ENCODE measurements at places on chromosomes 6 and 20.
A peak's percentile ranks its signal among the peaks of the same experiment; 100 is the strongest.

DNA sequence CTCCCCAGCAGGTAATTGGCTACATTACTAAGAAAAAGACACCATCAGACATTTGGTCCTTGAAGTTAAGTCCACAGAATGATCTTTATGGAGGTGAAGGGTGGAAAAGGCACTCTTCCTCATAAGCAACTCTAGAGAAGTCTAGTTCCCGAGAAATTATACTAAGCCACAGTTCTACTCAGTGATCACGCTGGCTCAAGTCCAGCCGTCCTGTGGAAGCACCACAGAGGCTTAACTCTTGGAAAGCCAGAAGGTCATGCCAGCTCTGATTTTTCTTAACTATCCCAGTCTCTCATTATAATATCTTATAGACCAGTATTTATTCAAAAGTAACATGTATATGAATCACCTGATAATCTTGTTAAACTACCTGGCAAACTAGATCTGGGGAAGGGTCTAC lies 258.5 kb downstream of the EYA4 start:
- DNase-seq, result no peak

DNA sequence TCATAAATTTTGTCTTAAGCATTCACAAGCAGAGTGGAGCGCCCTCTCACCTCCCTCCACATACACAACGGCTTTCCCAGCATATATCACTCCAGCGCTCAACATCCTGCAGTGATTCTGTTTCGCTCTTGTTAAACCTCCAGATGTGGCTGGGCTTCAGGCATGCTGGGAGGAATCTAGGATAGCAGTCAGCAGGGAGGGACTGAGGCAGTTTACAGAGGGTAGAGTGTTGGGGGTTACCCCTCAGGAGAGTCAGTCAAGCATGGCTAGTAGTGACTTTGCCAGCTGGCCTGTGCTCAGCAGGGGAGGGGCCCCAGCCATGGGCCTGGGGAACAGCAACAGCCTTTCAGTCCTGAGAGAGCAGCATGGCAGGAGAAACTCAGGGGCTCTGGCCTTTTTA lies 161.4 kb upstream of the FLRT3 start:
- DNase-seq, result no peak

DNA sequence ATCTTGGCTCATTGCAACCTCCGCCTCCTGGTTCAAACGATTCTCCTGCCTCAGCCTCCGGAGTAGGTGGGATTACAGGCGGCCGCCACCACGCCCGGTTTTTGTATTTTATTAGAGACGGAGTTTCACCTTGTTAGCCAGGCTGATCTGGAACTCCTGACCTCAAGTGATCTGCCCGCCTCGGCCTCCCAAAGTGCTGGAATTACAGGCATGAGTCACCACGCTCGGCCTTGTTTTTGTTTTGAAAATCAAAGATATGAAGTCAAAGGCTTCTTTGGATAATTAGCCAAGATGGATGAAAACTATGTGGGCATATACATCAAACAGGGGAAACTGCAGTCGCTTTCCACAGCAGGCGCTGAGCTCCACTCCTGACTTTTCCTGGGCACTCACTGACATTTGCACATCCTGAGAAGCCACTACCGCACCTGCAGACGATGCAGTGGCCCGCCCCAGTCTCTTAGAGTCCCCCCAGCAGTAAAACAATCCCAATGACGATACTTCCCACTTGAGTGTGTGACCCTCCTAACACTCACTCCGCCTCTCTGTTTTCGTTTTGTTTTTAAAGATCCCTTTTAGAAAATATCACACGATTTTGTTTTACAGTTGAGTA lies 44.1 kb downstream of the GJA1 start:
- no peak for DNase-seq

GRCh38 chr20:17854307-17854903 lies 114.2 kb downstream of the SNX5 start:
- no peak for DNase-seq

GRCh38 chr20:59223182-59223601 lies 59.6 kb downstream of the ZNF831 start:
- no peak for DNase-seq

DNA sequence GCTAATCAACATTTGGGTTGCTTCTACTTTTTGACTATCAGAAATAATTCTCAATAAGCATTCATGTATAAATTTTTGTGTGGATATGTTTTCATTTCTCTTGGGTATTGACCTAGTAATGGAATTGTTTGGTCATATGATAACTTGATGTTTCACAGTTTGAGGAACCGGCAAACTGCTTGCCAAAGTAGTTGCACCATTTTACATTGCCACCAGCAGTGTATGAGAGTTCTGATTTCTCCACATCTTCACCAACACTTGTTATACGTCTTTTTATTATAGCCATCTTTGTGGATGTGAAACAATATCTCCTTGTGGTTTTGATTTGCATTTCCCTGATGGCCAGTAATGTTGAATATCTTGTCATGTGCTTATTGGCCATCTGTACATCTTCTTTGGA lies 42.6 kb upstream of the TGM2 start:
- no peak for DNase-seq

GRCh38 chr6:149474108-149474935 lies 10.5 kb downstream of the ZC3H12D start:
- no peak for DNase-seq

- no peak for DNase-seq
Measured at GRCh38 chr6:114389111-114389510, 46.3 kb upstream of the HS3ST5 start.

DNA sequence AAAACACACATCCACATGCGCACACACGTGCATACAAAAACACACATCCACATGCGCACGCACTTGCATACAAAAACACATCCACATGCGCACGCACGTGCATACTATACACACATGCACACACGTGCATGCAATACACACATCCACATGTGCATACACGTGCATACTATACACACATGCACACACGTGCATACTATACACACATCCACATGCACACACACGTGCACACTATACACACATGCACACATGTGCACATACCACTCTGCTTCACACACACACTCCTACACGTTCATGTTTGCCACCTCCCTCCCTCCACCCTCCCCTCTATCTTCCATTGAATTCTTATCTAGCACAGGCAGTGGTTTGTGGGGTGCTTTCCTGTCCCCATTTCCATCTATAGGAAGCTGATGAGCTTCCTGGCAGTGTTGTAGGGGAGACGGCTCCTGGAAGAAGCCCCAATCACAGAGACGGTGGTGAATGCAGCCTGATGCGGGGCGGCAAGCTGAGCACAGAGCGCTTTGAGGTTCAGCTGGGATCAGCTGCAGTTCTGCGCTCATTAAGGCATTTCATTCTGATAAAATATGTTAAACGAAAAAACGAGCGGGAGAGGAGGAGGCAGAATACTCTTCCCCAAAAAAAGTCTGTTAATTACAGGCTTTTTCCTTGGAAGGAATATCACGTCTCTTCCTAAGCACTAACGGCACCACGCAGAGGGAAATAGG lies 287.7 kb downstream of the TAF4 start:
- no peak for DNase-seq

- DNase-seq, result no peak
Measured at GRCh38 chr20:62275219-62275618, 27.6 kb upstream of the ADRM1 start.

DNA sequence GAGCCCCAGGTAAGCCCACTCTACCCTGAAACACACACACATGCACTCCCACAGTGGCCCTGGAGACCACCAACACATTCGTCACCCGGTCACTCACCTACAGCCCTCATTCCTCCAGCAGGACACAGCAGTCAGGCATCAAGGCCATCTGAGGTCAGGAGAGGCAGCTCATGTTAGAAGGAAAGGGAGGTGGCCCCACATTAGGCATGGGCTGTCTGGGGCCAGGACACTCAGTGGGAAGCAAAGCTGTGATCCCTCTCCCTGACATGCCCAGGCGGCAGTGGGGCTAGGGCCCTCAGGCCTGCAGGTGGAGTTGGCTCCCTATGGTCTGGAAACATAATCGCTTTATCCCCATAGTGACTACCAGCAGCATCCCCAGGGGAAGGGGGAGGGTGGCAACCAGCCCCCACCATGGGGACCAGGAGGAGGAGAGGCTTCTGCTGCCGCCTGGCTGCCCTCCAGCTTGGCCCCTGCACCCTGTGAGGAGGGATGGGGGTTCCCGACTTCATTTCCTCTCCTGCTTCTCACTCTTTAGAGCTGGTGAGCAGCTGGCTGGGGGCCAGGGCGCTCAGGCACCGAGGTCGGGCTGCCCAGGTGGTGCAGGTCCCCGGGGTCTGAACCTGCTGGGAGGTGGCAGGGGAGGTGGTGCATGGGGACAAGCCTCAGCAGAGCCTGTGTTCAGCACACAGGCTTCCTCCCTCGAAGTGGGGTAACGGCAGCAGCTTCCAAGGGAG lies 76.6 kb upstream of the CST7 start:
- peak; percentile 73 for DNase-seq

- DNase-seq, result no peak
Measured at GRCh38 chr6:40376113-40376650, 211.0 kb downstream of the LRFN2 start.

- DNase-seq, result peak; percentile 45
Measured at GRCh38 chr20:478949-479429, 16.7 kb upstream of the TBC1D20 start.

DNA sequence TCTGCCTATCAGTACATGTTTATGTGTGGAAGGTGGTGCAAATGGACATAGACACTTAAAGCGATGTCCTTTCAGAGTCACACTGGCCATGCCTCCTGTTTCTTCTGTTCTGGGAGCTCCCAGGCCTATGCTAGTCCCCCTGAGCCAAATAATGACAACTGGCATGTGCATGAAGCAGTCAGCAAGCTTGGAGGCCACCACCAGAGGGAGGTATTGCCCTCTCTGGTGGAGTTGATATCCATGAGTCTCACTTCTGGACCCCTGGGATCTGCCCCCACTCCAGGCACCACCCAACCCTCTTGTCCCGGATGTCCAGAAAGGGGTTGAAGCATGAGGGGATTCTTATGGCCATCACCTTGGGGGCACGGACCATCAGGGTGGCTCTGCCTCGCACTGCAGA lies 172.2 kb downstream of the AIG1 start:
- peak; percentile 0 for DNase-seq

- DNase-seq, result no peak
Measured at GRCh38 chr6:38525888-38526287, 113.8 kb downstream of the BTBD9 start.

DNA sequence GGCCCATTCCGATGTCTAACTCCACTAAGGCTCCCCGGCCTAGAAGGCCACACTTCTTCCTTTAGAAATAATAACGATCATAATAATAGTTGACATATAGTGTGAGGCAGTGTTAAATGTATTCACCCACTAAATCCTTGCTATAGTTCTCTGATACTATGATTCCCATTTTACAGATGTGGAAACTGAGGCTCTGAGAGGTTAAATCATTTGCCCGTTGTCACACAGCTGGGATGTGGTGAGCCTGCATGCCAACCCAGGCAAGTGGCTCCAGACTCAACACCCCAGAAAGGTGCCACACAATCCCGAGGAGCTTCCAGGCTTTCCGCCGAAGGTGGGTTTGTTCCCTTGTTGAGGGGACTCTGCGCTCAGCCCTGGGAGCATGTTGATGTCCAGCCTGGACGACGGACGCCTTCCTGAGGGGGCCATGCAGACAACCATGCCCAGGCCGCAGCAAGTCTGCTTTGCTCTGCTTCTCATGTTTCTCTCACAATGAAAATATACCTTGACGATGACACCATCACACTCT lies 104.6 kb upstream of the CDYL start:
- no peak for DNase-seq

GRCh38 chr6:83974409-83975050 lies 59.0 kb upstream of the MRAP2 start:
- DNase-seq, result no peak

DNA sequence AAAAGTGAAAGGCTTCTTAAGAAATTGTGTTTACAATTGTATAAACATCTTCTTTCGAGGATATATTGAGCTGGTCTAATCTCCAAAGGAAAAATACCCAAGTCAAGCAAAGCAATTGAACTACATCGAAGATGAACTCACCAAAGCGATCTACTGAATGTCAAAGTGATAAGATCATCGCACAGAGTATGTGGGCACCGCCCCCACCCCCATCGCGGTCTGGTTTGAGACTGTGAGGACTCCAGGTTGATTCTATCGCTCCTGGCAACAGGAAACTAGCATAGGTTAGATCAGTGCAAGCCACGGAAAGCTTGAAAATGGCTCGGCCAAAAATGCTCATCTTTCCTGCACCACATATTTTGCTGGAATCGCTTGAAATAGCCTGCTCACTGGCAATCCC lies 133.2 kb upstream of the RPS6KA2 start:
- DNase-seq, result no peak

DNA sequence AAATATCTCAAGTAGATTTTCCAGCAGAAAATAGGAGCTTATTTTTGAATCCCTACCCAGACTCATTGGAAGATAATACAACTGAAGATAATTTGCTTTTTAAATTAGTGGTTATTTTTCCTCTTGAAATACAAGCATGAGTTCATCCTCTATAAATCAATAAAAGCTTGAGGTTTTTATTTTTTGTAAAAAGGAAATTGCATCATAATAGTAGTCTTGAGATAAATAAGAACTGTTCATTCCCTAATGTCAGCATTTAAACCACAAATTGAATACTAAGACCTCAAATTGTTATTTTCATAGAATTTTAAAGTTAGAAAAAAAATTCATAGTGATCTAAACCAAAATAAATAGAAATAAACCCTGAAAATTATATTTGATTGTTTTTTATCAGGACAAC lies 719.1 kb downstream of the CD109 start:
- no peak for DNase-seq

DNA sequence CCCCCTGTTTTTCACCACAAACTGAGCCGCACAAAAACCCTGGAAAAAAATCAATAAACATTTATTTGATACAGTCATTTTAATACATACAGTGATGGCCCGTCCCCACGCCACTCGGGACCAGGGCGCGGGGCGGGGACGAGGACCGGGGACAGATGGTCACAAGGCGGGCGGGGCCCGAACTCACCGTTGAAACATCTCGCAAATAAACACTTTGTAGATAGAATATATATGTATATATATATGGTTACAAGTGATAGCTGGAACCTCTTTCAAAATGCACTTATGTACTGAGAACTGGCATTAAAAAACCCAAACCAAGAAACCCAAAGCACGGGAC lies 418 bp upstream of the UCKL1 start:
- DNase-seq, result no peak

Measured in NCI-H1092 (cell line).